ENCODE measurements at places on chromosomes 5 and 9.

DNA sequence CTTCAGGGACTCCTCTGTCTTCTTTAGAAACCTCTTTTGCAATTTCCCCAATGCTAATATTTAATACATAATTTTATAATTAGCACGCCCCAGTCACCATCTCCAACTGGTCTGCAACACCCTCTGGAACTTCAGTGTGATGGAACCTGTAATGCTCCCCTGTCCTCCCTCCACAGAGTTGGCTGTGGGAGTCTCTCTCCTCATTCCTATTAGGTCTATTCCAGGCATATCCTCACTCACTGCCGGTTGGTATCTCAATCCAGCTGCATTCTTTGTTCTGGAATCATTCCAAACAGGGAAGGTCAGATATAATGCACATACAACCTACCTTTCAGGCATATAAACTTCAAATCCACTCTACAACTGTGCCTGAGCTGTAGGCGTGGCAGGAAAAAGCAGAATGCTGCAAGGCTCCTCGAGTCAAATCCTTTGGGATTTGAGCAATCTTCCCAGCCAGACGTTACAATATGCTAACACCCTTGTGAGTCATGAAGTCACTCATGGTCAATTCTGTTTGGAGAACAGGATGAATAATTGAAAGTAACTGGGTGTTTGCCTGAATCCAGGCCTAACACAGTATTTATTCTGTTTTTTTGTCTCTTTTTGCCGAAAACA, 293.8 kb downstream of the CWC27 start:
- DNase-seq: peak; percentile 87

- DNase-seq: no peak
Measured at GRCh38 chr5:153480401-153480800, 10.1 kb upstream of the GRIA1 start.

GRCh38 chr5:159249158-159249557, 13.9 kb upstream of the UBLCP1 start:
- no peak for DNase-seq

DNA sequence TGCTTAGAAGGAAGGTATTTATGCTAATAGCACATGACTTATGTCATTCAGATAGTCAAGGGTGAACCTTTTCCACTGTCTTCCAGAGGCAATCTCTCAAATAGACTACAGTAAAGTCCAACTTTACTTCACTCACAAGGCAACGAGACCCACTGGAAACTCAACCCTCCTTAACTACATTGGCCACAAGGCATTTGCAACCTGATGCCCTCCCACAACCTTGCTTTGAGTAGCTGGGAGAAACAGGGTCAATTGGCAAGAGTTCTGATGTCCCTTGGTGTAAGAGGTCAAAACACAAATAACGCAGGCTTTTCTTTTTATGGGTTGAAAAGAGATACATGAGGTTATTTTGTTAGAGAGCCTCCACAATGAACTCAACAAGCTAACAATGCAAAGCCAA, 6.1 kb downstream of the GAS1 start:
- no peak for DNase-seq

DNA sequence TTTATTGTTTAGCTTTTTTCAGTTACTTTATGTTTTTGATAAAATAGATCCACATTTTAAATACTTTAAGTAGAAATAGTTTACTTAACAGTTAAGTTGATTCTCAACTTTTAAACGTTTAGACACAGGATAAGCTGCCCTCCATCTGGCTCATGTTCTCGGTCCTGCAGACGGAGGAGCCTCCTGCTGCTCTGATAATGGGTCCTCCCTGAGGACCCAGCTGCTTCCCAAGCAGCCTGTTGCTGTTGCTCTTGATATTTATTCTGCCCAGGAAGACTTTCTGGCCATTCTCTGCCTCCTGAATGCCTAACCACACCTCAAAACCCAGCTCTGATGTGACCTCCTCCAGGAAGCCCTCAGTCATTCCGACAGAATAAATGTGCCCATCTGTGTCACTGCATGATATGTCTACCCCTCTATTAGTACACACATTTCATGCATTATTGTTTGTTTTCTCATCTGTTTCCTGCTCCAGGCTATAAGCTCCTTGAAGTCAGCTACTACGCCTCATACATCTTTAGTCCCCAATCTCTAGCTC, 267.2 kb upstream of the MSX2 start:
- DNase-seq: no peak

GRCh38 chr5:169795338-169795737, 158.3 kb downstream of the DOCK2 start:
- DNase-seq: no peak

- DNase-seq: no peak
Measured at GRCh38 chr5:149264439-149265067, 7.1 kb upstream of the AFAP1L1 start.

DNA sequence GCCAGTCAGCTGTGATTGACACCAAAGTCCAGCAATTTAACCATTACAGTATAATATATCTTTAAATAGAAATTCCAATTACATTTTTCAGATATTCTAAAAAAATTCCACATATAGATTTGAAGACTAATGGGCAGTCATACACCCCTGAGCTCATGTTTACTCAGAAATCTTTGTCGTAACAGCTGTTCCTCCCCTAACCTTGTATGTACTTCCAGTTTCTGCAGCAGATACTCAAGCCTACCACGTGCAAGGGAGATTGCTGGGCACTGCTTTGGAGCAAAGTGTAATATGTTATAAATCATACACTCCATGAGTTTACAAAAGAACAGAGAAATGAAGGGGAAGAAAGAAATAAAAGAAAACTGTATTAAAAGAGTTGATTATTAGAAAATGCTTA, 241.2 kb downstream of the TRIM32 start:
- no peak for DNase-seq

- no peak for DNase-seq
Measured at GRCh38 chr9:121972501-121972981, 120.6 kb downstream of the TTLL11 start.

GRCh38 chr5:29963956-29964355, 1229.5 kb upstream of the CDH6 start:
- DNase-seq: no peak

DNA sequence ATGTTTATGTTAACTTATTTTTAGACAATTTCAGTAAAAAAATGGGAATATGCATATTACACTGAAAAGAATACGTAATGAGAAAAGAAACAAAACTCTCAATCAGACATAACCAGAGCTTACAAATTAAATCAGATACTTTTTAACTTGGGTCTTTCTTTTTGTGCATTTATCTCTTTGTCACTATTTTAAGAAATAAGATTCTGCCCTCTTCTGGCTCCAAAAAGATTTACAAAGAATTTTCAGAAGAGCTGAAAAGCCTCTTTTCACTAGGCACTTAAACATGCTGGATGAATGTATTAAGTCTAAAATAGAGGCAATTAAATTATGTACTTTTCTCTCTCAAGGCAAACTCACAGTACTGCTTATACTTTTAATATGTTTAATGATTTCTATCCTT, 55.5 kb downstream of the CEP120 start:
- no peak for DNase-seq

GRCh38 chr9:21804331-21804730, 1.9 kb downstream of the MTAP start:
- DNase-seq: no peak
